ENCODE measurements at places on chromosomes 5 and 9.
A peak's percentile ranks its signal among the peaks of the same experiment; 100 is the strongest.

DNA sequence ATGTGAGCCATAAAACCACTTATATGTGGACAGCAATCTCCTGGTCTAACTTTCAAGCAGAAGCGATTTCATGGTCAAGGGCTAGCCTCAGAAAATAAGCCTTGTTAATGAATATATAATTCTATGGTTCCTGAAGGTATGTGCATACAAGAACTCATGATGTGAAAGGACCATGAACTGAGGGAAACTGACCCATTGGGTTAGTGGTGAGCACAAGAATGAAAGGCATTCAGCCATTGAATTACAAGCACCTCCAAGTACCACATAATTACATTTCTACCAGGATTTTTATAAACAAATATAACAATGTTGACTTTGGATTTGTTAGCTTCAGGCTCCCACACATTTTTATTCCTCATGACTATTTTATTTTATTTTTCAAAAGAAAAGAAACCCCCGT, 459.0 kb downstream of the TLE4 start:
- DNase-seq = no peak

DNA sequence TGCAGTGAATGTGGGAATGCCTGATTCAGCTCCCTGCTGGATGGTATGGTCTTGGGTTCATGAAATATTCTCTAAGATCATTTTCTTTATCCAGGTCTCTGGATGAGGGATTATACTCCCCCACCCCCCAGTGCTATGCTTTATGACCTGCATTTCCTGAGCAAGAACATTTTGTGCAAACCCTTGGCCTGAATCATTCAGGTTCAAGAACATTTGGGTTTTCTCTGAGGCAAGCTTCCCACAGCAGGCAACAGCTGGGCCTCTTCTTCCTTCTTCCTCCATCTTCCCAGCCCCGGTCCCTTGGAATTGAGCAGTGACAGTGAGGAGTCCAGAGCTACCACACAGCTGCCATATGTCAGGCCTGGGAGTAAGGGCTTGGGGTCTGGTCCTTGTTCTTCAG, 58.6 kb upstream of the TNFSF15 start:
- no peak for DNase-seq

GRCh38 chr5:132776131-132776937, 705 bp downstream of the SEPTIN8 start:
- DNase-seq = no peak

DNA sequence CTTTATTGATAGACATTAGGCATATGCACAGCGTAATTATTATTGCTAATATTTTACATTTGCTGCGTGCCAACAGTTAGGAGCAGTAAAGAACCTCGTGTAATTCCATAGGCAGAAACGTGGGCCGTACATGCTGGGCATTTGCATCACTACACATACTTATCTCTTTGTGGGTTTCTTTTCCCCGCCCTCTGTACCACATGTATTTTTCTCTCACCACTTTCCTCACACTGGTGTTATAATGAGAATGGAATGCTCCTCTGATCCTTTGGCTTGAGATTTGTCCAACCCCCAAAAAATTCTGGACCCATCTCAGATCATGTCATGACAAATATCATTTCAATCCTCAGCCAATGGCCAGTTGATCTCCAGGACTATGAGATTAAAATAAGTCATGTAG, 1952.6 kb upstream of the WWC1 start:
- no peak for DNase-seq

- peak; percentile 16 for DNase-seq
Observed at GRCh38 chr9:131799177-131799823, 59.4 kb upstream of the RAPGEF1 start.
